ENCODE measurements at places on chromosomes 5 and 9.

- no peak for DNase-seq
Measured at GRCh38 chr9:71108937-71109336, 12.5 kb downstream of the TRPM3 start.

DNA sequence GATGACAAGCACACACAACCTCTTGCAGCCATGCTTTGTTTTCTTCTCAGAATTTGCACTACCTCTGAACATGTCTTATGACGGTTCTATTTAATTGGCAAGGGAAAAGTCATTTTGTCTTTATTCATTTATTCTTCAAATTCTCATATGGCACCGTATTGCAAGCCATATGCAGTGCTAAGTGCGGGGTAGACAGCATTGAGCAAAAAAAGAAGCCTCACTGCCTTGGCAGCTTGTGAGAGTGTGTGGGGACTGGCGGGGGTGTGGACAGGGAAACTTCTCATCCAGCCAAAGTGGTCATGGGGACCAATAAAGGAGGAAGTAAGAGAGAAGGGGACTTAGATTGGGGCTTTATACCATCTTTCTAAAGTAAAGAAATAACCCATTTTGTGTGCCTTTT lies 160.0 kb downstream of the CDH12 start:
- no peak for DNase-seq

GRCh38 chr5:142017832-142018427 lies 5.1 kb upstream of the GNPDA1 start:
- DNase-seq: no peak

- DNase-seq: no peak
Measured at GRCh38 chr5:84372066-84372695, 12.5 kb downstream of the EDIL3 start.

GRCh38 chr9:1400983-1401382 lies 350.8 kb downstream of the DMRT2 start:
- no peak for DNase-seq

GRCh38 chr9:129783516-129784361 lies 19.2 kb upstream of the TOR1B start:
- DNase-seq: no peak

DNA sequence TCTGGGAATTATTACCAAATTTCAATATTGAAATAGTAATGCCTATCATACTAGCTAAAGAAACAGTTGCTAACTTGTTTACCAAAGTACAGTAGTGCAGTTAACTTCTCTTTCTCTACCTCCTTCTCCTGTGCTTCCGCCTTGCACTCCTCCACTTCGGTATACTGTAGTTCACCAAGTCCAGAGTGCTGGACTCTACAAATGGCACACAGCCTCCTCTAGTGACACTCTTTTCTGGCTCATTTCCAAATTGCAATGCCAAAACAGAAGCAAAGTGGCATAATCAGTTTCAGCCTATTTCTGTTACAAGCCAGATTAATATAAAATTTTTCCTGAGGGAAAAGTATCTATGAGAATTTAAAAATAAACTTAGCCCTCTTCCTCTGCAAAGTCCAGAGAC lies 86.0 kb upstream of the RASGRF2 start:
- DNase-seq: no peak

DNA sequence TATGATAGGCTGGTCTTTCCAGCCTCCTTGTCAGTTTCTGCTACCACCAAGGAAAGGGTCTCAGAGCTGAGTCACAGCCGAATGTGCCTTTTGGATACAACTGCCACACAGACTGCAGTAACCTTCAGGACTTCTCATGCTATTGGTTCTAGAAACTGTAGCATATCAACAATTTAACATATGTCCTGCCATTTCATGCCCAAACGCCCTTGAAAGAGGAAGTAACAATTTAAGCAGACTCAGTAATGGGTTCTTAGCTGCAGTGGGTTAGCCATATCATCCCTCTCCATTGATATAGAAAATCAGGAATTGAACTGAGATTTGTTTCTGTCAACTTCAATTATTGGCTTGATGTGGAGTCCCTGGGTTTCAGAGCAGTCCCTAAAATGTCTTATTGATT lies 4.1 kb upstream of the CLK4 start:
- DNase-seq: no peak

- DNase-seq: no peak
Measured at GRCh38 chr5:2381070-2381469, 370.4 kb downstream of the IRX2 start.

GRCh38 chr9:134323741-134324358 lies 2.4 kb upstream of the RXRA start:
- no peak for DNase-seq

GRCh38 chr5:65840071-65840470 lies 86.3 kb upstream of the ERBIN start:
- no peak for DNase-seq

GRCh38 chr5:14267991-14268708 lies 125.0 kb downstream of the TRIO start:
- DNase-seq: no peak

GRCh38 chr5:16903480-16904300 lies 32.4 kb downstream of the MYO10 start:
- DNase-seq: no peak

GRCh38 chr9:123399803-123400378 lies 43.9 kb downstream of the CRB2 start:
- no peak for DNase-seq

GRCh38 chr9:97980479-97980803 lies 2.7 kb upstream of the ANP32B start:
- DNase-seq: no peak

- DNase-seq: no peak
Measured at GRCh38 chr9:114315723-114316363, 7.1 kb upstream of the ORM1 start.

DNA sequence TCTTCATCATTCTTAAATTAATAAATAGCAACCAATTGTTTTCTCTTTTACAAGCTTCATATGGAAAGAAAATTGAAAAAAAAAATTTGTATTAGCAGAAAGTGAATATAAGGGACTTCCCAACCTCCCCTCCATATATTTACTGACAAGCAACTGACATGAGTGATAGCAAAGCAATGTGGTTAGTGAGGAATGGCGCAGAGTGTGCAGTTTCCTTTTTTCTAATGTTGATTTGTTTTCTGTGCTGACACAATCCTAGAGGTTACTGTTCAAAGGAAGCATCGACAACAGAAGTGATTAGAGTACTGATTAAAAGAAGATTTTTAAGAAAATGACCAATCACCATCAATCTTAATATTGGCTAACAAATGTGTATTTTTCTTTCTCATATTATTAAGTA lies 1.7 kb upstream of the PTGER4 start:
- no peak for DNase-seq

GRCh38 chr5:115723220-115723619 lies 93.2 kb downstream of the CDO1 start:
- DNase-seq: no peak

DNA sequence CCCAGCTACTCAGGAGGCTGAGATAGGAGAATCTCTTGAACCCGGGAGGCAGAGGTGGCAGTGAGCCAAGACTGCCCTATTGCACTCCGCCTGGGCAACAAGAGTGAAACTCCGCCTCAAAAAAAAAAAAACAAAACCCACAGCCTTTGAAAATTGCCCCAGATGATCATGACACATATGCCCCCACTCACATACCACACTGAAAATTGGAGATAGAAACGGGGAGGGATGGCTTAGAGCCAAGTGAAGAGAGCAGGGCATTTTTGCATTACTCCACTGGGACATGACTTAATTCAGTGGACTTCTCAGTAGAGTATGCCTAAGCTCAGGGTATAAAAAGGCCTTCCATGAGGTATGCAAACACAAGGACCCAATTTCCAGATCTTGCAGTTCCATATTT lies 309.3 kb downstream of the BNC2 start:
- DNase-seq: no peak

- DNase-seq: no peak
Measured at GRCh38 chr5:28084069-28084468, 1045.7 kb upstream of the CDH9 start.

- DNase-seq: peak; percentile 12
Measured at GRCh38 chr5:158758675-158759074, 341.0 kb downstream of the EBF1 start.

DNA sequence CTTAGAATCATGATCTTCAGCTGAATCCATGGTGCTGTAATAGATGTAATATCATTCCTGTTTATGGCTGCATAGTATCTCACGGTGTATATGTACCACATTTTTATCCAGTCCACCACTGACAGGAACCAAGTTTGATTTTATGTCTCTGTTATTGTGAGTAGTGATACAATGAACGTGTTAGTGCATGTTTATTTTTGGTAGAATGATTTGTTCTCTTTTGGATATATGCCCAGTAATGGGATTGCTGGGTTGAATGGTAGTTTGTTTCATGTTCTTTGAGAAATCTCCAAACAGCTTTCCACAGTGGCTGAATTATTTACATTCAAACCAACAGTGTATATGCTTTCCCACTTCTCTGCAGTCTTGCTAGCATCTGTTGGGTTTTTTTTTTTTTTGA lies 175.1 kb upstream of the CDH10 start:
- DNase-seq: no peak

GRCh38 chr5:173853370-173854131 lies 34.6 kb upstream of the CPEB4 start:
- no peak for DNase-seq

GRCh38 chr5:139757727-139758509 lies 37.7 kb upstream of the PSD2 start:
- DNase-seq: no peak

DNA sequence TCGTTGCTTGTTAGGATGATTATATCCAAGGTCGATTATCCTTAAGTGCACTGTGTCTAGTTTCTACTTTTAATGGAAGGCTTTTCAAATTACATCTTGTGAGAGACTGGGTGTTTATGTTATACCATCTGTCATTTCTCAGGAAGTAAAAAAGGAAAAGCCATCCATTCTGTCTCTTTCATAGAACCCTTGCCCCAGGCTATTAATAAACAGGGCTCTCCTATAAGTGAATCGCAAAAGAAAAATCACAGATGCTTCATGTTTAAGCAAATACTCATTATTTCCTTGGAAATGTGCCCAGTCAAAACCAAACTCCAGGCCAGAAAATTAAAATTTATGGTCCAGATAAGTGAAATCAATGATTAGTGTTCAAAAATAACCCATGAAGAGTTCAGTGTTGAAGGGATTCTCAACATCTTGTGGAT lies 58.1 kb downstream of the STARD4 start:
- no peak for DNase-seq

GRCh38 chr9:82512728-82513127 lies 524.2 kb downstream of the SPATA31D1 start:
- no peak for DNase-seq

DNA sequence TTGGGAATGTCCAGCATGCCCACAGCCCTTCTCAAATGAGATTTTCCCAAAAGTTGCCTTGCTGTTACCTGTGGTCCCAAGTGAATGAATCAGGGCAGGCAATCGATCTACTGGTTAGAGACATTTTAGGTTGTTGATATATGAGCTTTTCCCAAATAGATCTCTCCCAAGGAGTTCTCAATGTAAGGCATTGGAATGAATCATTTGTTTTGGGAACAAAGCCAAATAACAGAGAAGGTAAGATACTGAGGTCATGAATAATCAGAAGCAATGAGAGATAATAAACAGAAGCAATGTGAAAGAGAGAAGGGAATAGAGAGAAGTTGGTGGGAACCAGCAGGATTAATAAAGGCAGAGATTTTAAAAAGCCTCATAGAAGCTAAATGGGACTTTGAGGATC lies 93.6 kb upstream of the FER start:
- no peak for DNase-seq

GRCh38 chr9:116873937-116874914 lies 187.1 kb downstream of the TRIM32 start:
- no peak for DNase-seq

- DNase-seq: no peak
Measured at GRCh38 chr5:61293071-61293470, 39.0 kb upstream of the ZSWIM6 start.

DNA sequence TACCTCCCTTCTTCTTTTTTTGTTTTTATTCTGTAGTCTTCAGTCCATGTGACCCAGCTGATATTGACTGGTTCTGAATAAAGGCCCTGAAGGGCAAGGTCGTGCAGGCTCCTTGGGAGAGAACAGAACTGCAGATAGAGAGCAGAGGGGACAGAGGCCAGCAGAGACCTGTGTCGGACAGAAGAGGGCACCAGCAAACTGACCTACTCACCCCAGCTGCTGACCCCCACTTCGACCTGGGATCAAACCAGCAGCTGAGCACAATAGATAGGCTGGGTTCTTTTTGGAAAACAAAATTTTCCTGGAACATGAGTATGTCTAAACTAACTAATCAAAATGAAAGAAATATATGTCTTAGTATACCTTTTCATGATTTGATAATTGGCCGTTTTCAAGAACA lies 695.1 kb downstream of the NR2F1-AS1 start:
- DNase-seq: no peak

DNA sequence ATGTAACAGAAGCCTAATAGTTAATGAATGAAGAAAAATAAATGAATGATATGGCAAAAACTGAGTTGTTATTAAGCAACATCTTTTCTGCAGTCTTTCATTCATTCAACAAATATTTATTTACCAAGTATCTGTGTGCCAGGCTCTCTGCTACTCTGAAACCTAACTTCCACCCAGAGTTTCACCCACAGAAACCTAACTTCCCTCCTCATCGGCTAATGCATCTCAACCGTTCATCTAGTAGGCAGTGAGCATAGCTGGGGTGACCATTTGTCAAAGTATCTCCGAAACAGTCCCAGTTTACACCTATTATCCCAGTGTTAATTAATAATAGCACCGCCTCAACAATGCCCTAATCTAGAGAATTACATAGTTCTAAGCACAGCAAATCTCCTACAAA lies 1.5 kb downstream of the TTC39B start:
- no peak for DNase-seq

- no peak for DNase-seq
Measured at GRCh38 chr5:96649681-96650540, 12.3 kb upstream of the CAST start.

- no peak for DNase-seq
Measured at GRCh38 chr5:150092159-150092787, 5.9 kb upstream of the CSF1R start.

GRCh38 chr5:127777957-127778356 lies 74.8 kb downstream of the CCDC192 start:
- DNase-seq: no peak

DNA sequence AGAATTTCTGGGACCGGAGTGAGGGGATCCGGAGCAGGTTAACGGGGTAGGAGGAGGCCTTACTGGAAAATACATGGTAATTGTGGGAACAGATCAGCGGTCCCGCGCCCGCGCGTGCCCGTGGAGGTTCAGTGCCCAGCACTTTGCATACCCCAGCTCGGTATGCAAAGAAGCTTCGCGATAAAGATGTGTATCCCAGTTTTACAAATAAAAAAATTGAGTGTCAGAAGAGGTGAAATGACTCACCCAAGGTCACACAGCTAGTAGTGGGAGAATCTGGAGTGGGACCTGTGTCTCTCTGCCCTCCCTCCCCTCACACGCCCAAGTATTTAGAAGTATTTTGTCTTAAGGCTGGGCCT lies 967 bp downstream of the NEURL1B start:
- no peak for DNase-seq

GRCh38 chr9:88952086-88952615 lies 39.1 kb upstream of the S1PR3 start:
- DNase-seq: no peak

DNA sequence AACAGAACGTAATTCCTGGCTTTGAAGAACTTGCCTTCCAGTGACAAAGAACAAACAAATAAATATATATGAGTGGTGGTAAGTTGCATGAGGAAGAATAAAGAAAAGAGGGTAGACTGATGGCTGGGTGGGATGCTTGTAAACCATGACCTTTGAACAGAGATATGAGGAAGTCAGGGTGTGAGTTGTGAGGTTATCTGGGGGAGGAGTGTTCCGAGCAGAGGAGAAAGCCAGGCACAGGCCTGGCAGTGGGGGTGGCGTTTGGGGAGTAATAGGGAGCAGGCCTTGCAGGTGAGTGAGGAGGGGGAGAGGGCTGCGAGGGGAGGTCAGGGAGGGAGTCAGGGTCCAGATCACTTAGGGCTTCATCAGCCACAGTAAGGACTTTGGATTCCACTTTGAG lies 213.4 kb downstream of the PTTG1 start:
- no peak for DNase-seq

Data from smooth muscle cell of the brain vasculature (primary cell).